ENCODE measurements at places on chromosomes 1 and 21.
A peak's percentile ranks its signal among the peaks of the same experiment; 100 is the strongest.

DNA sequence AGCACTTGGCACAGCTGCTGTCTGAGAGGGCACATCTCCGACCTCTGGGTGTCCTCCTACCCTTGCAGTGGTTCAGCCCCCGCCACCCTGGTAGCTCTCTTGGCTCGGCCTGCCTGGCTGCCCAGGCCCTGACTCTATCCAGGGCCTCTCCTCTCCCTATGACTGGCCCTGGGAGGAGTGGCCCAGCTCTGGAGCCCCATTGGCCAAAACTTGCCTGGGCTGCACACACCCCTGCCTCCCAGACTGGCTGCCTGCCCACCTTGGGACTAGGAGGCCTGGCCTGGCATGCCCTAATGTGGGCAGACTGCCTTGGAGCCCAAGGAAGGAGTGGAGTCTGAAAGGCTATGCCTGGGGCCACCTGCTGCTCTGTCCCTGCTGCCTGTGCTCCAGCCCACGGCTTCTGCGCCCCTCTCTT, 33.6 kb downstream of the ACOT11 start:
- no peaks in the 10 kb centered on the region for H3K27me3 ChIP-seq
- no peaks in the 10 kb centered on the region for H3K36me3 ChIP-seq
- H3K4me3 ChIP-seq: no peak overlapping the region
- no peak overlapping the region for H3K27ac ChIP-seq
- DNase-seq: no peak
- H3K4me1 ChIP-seq: no peaks in the 10 kb centered on the region

- H3K4me3 ChIP-seq: no peak overlapping the region
- H3K27me3 ChIP-seq: peaks cover 8% of the 10 kb centered on the region
- no peak for DNase-seq
Observed at GRCh38 chr21:41929248-41929647, 24.6 kb downstream of the C2CD2 start.

DNA sequence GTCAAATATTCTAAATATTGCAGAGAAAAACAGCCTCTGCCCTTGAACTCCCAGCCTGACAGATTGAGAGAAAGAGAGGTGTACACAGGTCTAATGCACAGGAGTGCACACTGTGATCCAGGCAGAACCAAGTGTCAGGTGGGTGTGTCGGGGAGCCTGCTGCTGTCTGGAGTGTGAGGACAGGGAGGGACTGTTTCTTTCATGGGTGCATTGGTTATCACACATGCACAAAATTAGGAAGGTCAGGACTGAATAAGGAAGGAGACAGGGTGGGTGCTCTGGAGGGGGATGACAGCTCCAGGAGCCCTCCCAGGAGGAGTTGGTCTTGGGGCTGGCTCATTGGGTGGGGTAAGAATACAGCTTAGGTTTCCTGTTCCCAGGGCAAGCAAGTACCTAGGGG, 13.3 kb upstream of the PINK1 start:
- H3K4me1 ChIP-seq: no peaks in the 10 kb centered on the region
- H3K36me3 ChIP-seq: no peaks in the 10 kb centered on the region
- no peak overlapping the region for H3K4me3 ChIP-seq
- peaks cover 3% of the 10 kb centered on the region for H3K27me3 ChIP-seq
- DNase-seq: no peak

- no peak overlapping the region for H3K27ac ChIP-seq
- DNase-seq: no peak
- no peaks in the 10 kb centered on the region for H3K36me3 ChIP-seq
- H3K4me3 ChIP-seq: no peak overlapping the region
- H3K27me3 ChIP-seq: peaks cover 54% of the 10 kb centered on the region
- peaks cover 20% of the 10 kb centered on the region for H3K4me1 ChIP-seq
Observed at GRCh38 chr1:94543893-94544635, 2.5 kb upstream of the F3 start.

GRCh38 chr1:172581779-172582178, 48.8 kb downstream of the SUCO start:
- peaks cover 3% of the 10 kb centered on the region for H3K4me1 ChIP-seq
- peaks cover 40% of the 10 kb centered on the region for H3K36me3 ChIP-seq
- no peak overlapping the region for H3K4me3 ChIP-seq
- no peak for DNase-seq

- H3K4me1 ChIP-seq: no peaks in the 10 kb centered on the region
- no peak overlapping the region for H3K27ac ChIP-seq
- H3K4me3 ChIP-seq: no peak overlapping the region
- H3K36me3 ChIP-seq: no peaks in the 10 kb centered on the region
- no peaks in the 10 kb centered on the region for H3K27me3 ChIP-seq
Observed at GRCh38 chr1:3290915-3291314, 163.6 kb upstream of the ARHGEF16 start.

- no peak overlapping the region for H3K27ac ChIP-seq
- H3K27me3 ChIP-seq: peaks cover 35% of the 10 kb centered on the region
Observed at GRCh38 chr1:24551960-24552571, 3.8 kb upstream of the NCMAP start.

DNA sequence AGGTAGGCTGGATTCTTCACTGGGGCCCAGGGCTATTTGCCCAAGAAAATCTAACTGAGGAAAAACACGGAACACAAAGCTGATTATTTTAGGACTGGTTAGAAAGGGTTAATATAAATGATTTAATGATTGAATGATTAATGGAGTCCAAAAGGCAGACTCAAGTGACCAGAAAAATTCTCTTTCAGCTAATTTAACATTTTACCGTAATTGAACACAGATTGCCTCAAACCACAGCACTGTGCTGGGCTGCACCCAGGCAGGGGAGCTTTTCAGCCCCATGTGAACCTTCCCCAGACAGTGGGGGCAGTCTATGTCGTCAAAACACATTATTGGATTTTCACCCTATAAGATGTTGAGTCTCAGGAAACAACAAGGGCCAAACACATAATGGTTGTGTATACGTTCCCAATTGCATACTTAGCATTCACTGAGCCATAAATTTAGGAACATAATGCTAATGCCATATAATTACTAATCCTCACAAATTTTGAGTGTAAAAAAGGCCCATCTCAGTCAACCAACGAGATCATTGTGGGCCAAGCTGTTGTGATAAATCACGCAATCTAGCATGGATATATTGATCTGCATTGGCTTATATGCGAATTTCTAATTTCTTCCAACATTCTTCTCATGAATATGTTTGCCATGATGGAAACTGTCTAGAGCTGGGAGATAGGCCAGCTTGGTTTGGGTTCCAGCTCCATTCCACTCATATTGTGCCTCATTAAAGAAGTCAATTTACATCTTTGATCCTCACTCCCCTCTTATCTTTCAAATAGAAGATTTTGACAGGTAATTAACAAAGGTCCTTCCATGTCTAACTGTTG, 27.7 kb downstream of the DSCAM start:
- H3K4me1 ChIP-seq: no peaks in the 10 kb centered on the region
- H3K27me3 ChIP-seq: no peaks in the 10 kb centered on the region

- DNase-seq: no peak
- no peak overlapping the region for H3K27ac ChIP-seq
- no peaks in the 10 kb centered on the region for H3K27me3 ChIP-seq
- H3K4me1 ChIP-seq: no peaks in the 10 kb centered on the region
- H3K4me3 ChIP-seq: no peak overlapping the region
- H3K36me3 ChIP-seq: no peaks in the 10 kb centered on the region
Observed at GRCh38 chr1:215407575-215407974, 159.5 kb upstream of the KCTD3 start.

GRCh38 chr1:187276677-187277076, 447.9 kb downstream of the PLA2G4A start:
- H3K27ac ChIP-seq: no peak overlapping the region
- no peaks in the 10 kb centered on the region for H3K36me3 ChIP-seq
- H3K27me3 ChIP-seq: no peaks in the 10 kb centered on the region
- no peak overlapping the region for H3K4me3 ChIP-seq
- no peak for DNase-seq

GRCh38 chr1:20212685-20213331, 26.5 kb upstream of the PLA2G2C start:
- no peak overlapping the region for H3K4me3 ChIP-seq
- no peaks in the 10 kb centered on the region for H3K36me3 ChIP-seq
- peaks cover 30% of the 10 kb centered on the region for H3K27me3 ChIP-seq
- no peak overlapping the region for H3K27ac ChIP-seq
- H3K4me1 ChIP-seq: peaks cover 6% of the 10 kb centered on the region
- peak; percentile 53 for DNase-seq

DNA sequence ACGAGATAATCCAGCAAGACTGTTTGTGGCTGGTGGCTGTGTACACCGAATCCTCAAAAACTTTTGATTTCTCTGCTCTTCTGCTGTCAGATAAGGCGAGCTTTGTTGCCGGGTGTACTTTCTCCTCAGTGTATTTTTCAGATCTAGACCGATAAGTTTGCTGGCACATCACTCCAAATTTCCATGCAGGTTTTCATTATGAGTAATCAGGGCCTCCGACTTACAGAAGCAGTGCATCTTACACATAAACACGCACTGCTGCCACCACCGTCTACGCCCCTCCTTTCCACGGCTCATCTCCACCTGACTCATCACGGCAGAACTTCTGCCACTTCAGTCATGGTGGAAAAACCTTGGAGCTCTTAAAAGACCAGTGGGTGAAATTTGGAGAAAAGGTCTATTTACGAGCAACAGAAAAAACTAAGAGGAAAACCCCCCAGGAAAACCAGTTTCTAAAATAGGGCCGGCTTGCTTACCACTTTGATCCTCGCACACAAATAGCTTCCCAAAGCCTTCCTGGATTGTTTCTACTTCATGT, 7.7 kb downstream of the ZBTB21 start:
- H3K4me3 ChIP-seq: no peak overlapping the region
- peaks cover 42% of the 10 kb centered on the region for H3K36me3 ChIP-seq
- H3K27me3 ChIP-seq: no peaks in the 10 kb centered on the region
- H3K27ac ChIP-seq: peak overlapping the region; percentile 28
- peak; percentile 60 for DNase-seq

DNA sequence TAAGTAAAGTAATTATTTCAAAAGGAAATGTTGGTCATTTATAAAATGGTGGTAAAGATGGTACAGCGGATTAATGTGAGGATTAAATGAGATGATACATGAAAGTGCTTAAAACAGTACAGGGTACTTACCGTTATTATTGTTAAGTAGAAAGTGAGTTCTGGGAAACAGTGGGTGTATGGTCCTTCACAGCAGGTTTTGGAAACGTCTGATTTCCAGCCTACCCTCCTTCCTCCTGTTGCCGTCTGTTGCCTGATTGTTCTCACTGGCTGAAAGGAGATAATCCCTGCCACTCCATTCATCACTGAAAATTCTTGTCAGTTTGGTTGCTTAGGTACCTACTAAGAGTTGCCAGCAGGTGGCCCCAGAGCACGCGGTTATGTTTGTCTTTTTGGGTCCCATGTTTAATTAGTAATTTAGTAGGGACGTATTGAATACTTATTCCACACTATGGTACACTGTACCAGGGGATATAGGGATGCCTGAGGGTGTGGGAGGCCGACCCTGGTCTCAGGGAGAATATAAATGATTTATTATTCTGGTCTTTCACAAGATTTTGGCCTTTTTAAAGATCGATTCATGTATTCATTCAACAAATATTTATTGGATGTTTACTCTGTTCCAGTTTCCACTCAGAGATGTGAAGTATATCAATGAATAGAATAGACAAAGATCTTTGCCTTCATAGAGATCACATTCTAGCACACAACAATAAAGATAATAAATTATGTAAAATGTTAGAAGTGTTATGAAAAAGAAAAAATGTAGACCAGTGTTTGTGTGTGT, 30.8 kb upstream of the RPTN start:
- H3K27me3 ChIP-seq: peaks cover 12% of the 10 kb centered on the region
- H3K4me1 ChIP-seq: peaks cover 6% of the 10 kb centered on the region
- H3K36me3 ChIP-seq: no peaks in the 10 kb centered on the region

DNA sequence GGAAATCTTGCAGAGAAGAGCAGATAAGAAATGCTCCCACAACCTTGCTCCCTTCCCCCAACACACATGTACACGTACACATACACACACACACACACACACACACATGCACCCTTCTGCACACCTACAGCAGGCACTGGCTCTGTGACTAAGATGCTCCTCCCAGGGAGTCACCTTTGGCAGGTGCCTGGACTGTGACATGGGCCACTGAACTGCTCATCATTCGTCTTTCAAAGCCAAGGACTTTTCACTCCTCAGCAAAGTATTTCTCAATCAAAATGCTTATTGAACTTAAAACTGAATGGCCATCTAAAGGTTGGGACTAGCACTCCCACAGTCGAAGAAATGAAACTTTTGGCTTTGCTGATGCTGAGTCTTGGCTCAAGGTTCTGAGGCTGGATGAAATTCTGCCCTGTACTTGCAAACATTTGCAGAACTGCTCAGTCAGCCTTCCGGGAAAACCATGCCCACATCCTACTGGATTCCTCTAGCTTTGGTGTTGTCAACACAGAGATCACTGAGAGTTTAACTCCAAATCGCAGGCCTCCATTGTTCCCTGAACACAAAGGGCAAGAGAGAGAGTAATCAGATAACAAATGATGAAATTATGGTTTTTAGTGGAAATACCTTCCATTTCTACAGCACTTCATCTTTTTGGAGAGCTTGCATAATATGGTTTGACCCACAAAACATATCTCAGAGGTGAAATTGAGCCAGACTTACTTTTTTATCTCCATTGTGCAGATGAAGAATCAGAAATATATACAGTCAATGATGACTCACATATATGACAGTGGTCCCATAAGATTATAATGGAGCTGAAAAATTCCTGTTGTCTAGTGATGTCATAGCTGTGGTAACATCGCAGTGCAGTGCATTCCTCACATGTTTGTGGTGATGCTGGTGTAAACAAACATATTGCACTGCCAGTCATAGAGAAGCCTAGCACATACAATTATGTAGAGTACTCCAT, 72.4 kb upstream of the BCAR3 start:
- peak overlapping the region; percentile 27 for H3K27ac ChIP-seq
- H3K4me3 ChIP-seq: no peak overlapping the region
- H3K36me3 ChIP-seq: no peaks in the 10 kb centered on the region
- peaks cover 59% of the 10 kb centered on the region for H3K4me1 ChIP-seq
- no peaks in the 10 kb centered on the region for H3K27me3 ChIP-seq
- no peak for DNase-seq

- no peaks in the 10 kb centered on the region for H3K36me3 ChIP-seq
- H3K27me3 ChIP-seq: no peaks in the 10 kb centered on the region
- no peak overlapping the region for H3K4me3 ChIP-seq
- no peak for DNase-seq
- H3K4me1 ChIP-seq: no peaks in the 10 kb centered on the region
Observed at GRCh38 chr1:238153253-238153652, 262.5 kb upstream of the ZP4 start.

DNA sequence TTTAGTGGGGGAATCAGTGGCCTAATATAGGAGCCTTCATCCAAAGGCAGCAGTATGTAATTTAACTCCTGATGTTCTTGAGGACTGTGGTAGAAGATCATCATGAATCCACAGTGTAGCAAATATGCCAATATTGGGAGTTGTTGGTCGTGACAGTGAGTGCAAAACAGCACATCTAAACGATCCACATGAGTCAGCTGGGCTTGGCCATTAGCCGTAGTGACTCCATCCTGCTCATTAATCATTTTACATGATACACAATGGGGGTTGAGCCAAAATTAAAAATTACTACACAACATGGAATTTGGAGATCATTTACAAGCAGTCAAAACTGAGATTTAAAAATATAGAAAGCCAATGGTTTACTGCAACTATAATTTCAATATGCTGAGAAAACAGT, 653.9 kb upstream of the CAMK1G start:
- no peaks in the 10 kb centered on the region for H3K36me3 ChIP-seq
- H3K4me3 ChIP-seq: no peak overlapping the region
- H3K27me3 ChIP-seq: no peaks in the 10 kb centered on the region

- no peak overlapping the region for H3K4me3 ChIP-seq
- H3K27ac ChIP-seq: no peak overlapping the region
- no peaks in the 10 kb centered on the region for H3K4me1 ChIP-seq
- H3K36me3 ChIP-seq: no peaks in the 10 kb centered on the region
- peaks cover 10% of the 10 kb centered on the region for H3K27me3 ChIP-seq
Observed at GRCh38 chr1:51592711-51593110, 24.2 kb upstream of the OSBPL9 start.

Measured in activated CD8-positive, alpha-beta T cell treated with anti-CD3 and anti-CD28 coated beads, Interleukin-2, amount 10 ng/mL, durations not matched to agents 7 days and 5 days (primary cell).